ENCODE measurements at places on chromosomes 5 and 9.

DNA sequence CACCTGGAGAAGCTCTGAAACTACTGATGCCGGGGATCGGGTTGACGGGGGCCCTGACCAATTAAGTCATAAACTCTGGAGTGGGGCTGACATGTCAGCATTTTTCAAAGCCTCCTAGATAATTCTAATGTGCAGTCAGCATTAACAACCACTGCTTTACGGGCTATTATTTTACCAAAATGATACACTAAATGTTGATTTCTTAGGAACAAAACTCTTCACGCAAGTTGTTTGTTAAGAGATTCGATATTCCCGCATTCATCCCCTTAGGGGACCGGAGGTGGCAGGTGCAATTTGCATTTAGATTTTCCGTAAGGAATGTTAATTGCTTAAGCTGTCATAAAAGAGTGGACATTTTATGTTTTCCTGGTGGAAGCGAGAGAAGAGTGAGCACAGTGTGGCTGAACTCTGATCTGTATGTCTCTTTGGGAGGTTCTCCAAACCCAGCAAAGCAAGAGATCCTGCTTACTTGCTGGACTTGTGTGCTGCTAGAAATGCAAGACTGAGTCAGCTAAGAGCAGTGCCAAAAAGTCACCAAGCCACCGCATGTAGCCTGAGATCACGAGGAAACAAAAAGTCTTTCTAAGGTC is 77.6 kb downstream of the UGCG start:
- no peak overlapping the region for H3K4me3 ChIP-seq
- DNase-seq: no peak
- H3K27ac ChIP-seq: no peak overlapping the region
- H3K36me3 ChIP-seq: no peaks in the 10 kb centered on the region
- peaks cover 7% of the 10 kb centered on the region for H3K27me3 ChIP-seq

DNA sequence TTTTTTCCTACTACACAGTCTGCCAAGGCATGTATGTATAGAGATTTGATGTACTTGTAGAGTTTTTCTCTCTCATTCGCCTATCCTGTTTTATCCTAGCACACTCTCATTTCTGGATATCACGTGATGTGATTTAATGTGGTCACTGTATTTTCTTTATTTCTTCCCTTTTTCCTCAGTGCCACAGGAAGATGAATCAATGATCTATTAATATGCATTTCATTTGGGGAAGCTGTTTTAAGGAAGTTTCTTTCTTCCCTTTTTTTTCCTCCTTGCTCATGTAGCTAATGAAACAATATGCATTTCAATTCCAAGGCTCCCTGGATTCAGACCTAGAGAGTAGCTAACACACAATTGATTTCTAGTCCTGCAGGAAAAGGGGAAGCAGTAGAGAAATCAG is 506.3 kb upstream of the WWC1 start:
- H3K36me3 ChIP-seq: no peaks in the 10 kb centered on the region
- no peaks in the 10 kb centered on the region for H3K27me3 ChIP-seq
- H3K4me1 ChIP-seq: no peaks in the 10 kb centered on the region

DNA sequence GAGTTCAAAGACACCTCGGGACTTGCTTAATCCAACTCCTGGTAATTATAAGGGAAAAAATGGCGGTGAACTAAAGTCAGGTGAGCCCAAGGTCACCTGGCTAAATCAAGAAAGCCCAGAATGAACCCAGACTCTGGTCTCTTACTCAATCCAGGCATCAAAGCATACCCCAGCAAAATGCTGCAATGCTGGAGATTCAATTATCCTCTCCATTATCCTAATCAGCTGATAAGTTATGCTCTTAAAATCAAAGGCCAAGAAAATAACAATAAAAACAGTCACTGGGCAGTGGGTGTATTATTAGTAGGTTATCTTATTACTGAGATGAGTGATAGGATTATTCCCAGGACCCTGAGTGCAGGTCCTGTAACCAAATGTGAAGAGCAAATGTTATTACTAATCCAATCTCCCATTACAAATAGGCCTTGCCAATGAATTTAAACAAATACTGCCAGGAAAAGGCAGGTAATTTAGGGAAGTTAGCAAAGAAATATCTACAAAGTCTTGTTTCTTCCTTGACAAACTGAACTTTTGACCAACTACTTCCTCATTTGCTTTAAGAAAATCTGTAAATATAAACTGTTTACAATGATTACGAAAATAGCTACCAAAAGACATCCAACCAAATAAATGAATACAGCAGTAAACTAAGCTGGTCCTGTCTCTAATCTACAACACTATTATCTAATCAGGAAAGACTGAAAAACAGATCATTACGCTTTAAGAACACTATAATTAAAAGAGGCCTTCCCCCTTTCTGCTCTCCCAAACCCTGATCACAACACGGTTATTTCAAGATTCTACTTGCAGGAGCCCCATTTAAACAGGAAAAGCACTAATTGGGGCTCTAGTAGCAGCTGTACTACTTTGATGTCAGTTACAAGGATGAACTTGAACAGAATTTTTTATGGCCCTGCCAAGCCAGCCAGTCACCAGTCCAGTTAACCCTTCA is 103.2 kb downstream of the MED27 start:
- H3K27ac ChIP-seq: no peak overlapping the region
- H3K4me3 ChIP-seq: no peak overlapping the region
- no peaks in the 10 kb centered on the region for H3K4me1 ChIP-seq
- DNase-seq: no peak
- no peaks in the 10 kb centered on the region for H3K27me3 ChIP-seq

GRCh38 chr9:90813523-90813922 is 11.9 kb downstream of the SYK start:
- no peak overlapping the region for H3K4me3 ChIP-seq
- no peak for DNase-seq
- H3K4me1 ChIP-seq: peaks cover 13% of the 10 kb centered on the region
- no peak overlapping the region for H3K27ac ChIP-seq
- peaks cover 3% of the 10 kb centered on the region for H3K36me3 ChIP-seq
- H3K27me3 ChIP-seq: peaks cover 30% of the 10 kb centered on the region

DNA sequence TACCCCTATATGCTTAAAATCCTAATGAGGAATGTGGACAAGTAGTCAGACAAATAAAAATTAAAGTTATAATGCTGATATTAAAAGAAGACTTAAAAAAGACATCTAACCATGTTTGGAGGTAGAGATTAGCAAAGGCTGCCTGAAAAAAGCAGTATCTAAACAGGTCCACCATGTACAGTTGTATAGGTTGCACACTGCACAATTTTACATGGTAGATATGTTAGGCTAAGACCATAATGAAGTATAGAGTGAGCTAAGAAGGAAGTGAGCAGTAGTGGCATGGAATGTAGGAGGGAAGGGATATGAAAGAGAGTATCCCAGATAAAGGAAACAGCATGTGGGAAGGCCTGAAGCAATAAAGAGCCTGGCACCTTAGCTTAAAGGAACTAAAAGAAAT is 51.1 kb downstream of the MAMDC2 start:
- no peak overlapping the region for H3K27ac ChIP-seq
- H3K4me3 ChIP-seq: no peak overlapping the region
- no peaks in the 10 kb centered on the region for H3K36me3 ChIP-seq
- H3K4me1 ChIP-seq: no peaks in the 10 kb centered on the region
- no peak for DNase-seq
- H3K27me3 ChIP-seq: peaks cover 20% of the 10 kb centered on the region

GRCh38 chr5:27129926-27130325 is 91.5 kb upstream of the CDH9 start:
- no peaks in the 10 kb centered on the region for H3K4me1 ChIP-seq
- no peak for DNase-seq
- H3K4me3 ChIP-seq: no peak overlapping the region
- no peak overlapping the region for H3K27ac ChIP-seq
- H3K36me3 ChIP-seq: peaks cover 3% of the 10 kb centered on the region
- no peaks in the 10 kb centered on the region for H3K27me3 ChIP-seq

DNA sequence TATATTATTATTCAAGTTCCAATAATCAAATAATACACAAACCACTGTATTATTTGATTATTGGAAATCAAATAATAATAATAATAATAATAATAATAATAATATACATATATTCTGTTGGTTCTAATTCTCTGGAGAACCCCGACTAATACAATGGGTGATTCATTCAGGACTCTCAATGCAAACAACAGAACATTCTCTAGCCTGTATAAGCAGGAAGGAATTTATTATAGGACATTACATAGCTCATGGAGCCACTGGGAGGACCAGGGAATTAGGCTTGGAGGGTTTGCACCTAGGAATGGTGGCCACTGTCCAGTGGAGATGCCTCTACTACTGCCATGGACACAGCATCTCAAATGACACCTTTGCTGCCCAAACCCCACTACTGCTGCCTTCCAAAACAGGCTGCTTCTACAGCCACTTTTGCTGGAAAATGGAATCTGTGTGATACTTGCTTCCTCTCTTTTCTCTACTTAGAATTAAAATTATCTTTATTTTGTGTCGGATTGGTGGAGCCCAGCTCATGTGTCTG is 25.9 kb downstream of the PTGS1 start:
- H3K27ac ChIP-seq: no peak overlapping the region
- peaks cover under 1% of the 10 kb centered on the region for H3K4me1 ChIP-seq
- H3K27me3 ChIP-seq: peaks cover 26% of the 10 kb centered on the region
- no peak for DNase-seq
- no peak overlapping the region for H3K4me3 ChIP-seq

GRCh38 chr5:113170707-113171106 is 194.1 kb downstream of the DCP2 start:
- DNase-seq: no peak
- no peak overlapping the region for H3K4me3 ChIP-seq
- peaks cover 7% of the 10 kb centered on the region for H3K27me3 ChIP-seq
- no peak overlapping the region for H3K27ac ChIP-seq
- H3K4me1 ChIP-seq: peaks cover 4% of the 10 kb centered on the region

All from activated T-cell treated with anti-CD3 and anti-CD28 coated beads, Interleukin-2, amount 50 U/mL, for 72 hours (primary cell).